ENCODE measurements at places on chromosomes 11 and 22. TPM values are rescaled to one million over a fixed set of nuclear protein-coding genes. Genes with fewer than 3 reads are reported as not detected.

Gene MS4A4A
- not detected for polyA plus RNA-seq

Gene SAA2
- not detected for polyA plus RNA-seq

DNA sequence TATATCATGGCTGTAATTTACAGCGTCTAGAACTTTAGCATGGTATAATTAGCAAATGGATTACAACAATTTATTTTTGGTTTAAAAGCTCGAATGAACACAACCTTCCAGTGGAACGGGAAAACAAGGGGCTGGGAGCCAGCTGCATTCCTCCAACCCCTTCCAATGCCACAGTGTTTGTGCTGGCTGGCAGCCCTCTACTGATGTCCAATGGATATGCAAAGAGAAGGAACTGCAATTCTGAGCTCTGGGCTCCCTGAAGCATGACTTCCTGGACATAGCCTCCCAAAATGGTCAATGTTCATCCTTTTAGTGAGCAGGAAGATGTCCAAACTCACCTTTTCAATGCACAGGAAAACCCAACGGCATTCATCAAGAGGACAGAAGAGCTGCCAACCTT is 288.3 kb downstream of the TENM4 start:
- DNase-seq: no peak

DNA sequence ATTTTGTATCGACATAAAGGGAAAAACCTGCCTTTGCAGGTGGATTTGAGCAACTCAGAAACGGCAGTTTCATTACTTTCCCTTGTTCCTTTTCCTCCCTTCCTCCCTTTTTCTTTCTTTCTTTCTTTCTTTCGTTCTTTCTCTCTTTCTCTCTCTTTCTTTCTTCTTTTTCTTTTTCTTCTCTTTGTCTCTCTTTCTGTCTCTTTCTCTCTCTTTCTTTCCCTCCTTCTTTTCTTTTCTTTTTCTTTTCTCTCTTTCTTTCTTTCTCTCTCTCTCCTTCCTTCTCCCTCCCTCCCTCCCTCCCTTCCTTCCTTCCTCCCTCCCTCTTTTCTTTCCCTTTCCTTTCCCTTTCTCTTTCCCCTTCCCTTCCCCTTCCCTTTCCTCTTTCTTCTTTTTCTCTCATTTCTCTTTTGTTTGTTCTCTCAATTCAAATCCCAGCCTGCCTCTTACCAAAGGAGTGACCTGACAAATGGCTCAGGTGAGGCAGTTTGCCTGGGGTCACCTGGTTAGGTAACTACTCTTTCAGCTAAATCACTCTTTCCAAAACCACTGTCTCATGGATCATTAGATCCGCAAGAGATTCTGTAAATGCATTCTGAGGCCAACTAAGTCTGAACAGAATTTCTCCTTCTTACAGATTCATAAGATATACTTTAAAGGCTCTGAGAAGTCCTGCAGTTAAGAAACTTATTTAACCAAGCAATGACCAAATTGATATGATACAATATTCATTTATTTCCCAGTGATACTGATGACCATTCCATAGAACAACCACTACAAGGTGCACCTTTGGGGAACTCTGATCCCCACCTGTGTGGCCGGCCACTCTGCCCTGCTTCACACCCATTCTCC is 75.3 kb downstream of the MYO18B start:
- DNase-seq: no peak

GRCh38 chr22:24230911-24231656 is 13.8 kb downstream of the GGT5 start:
- no peak for DNase-seq

- DNase-seq: no peak
These were observed 40.7 kb upstream of the TIMP3 start for GRCh38 chr22:32760815-32761214.

- no peak for DNase-seq
These were observed 23.0 kb downstream of the OTOG start for GRCh38 chr11:17570034-17570433.

Gene P2RY6
- polyA plus RNA-seq: 0.12 TPM

Gene SPI1
- polyA plus RNA-seq: not detected

Gene OR51I1
- polyA plus RNA-seq: not detected

DNA sequence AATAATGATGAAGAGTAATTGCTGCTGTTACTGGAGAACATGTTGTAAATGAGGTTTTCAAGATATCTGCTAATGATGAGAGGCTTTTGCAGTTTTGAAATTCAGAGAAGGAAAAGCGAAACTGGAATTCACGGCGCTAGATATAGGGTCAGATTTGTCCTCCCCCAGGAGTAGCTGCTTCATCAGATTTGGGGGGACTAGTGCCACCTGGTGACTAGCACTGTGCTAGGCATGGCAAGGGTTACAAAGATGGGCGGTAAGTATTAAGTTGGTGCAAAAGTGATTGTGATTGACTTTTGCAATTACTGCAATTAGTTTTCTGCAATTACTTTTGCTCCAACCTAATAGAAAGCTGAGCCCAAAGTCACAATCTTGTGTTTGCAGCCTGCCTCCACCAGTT is 879.9 kb upstream of the TENM4 start:
- DNase-seq: peak; percentile 15

Measured in fibroblast of lung (primary cell).